Left lung (tissue), 14 donors: ENCODE measurements at places on chromosomes 11 and 22.

DNA sequence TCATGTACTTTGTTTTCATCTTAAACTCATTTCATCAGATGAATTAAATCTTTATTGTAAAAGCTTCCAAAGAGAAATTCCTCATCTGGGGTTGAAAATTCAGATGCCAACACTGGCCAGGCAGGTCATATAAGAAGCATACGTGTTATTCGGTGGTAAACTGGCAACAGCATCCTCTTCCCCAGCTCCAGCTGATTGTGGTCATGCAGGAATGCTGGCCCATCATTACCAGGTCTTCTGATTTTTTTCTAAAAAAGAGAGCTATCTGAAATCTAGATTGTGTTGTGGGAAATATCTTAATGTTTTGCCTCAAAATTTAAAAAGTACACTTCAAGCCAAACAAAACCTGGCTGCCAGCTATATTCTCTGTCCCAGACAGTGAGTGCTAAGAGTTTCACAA lies 53.6 kb downstream of the ARFGAP2 start:
- H3K4me1 ChIP-seq, result no peaks in the 10 kb centered on the region
- H3K27me3 ChIP-seq, result no peaks in the 10 kb centered on the region
- no peak overlapping the region for H3K4me3 ChIP-seq
- no peak overlapping the region for H3K27ac ChIP-seq
- no peaks in the 10 kb centered on the region for H3K36me3 ChIP-seq

- H3K27me3 ChIP-seq, result no peaks in the 10 kb centered on the region
- DNase-seq, result no peak
- H3K4me3 ChIP-seq, result no peak overlapping the region
- H3K36me3 ChIP-seq, result no peaks in the 10 kb centered on the region
- no peaks in the 10 kb centered on the region for H3K4me1 ChIP-seq
These were observed 172.9 kb upstream of the MPPED2 start for GRCh38 chr11:30758946-30759504.

DNA sequence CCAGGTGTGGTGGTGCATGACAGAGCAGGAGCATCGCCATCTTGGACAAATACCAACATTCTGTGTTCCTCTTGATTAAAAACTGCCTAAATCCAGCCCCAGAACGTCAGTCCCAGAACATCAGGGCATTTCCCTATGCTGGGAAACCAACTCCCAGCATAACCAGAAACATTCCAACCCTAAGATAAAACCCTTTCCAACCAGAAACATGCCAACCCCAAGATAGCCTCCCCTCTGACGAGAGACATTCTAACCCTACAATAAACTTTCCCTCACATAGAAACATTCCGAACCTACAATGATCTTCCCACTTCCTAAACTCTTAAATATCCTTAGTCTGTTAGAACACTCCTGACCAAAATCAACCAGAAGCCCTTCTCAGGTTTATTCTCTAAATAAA lies 11.6 kb downstream of the PLAAT4 start:
- no peak for DNase-seq
- H3K27ac ChIP-seq, result no peak overlapping the region
- H3K27me3 ChIP-seq, result no peaks in the 10 kb centered on the region
- no peaks in the 10 kb centered on the region for H3K4me1 ChIP-seq

- no peaks in the 10 kb centered on the region for H3K36me3 ChIP-seq
- H3K4me1 ChIP-seq, result no peaks in the 10 kb centered on the region
- H3K27me3 ChIP-seq, result no peaks in the 10 kb centered on the region
- no peak overlapping the region for H3K27ac ChIP-seq
- no peak overlapping the region for H3K4me3 ChIP-seq
- no peak for DNase-seq
These were observed 459.9 kb upstream of the CCDC179 start for GRCh38 chr11:23320131-23320530.

GRCh38 chr11:82671451-82671850 lies 62.2 kb downstream of the FAM181B start:
- no peak overlapping the region for H3K4me3 ChIP-seq
- H3K4me1 ChIP-seq, result no peaks in the 10 kb centered on the region
- DNase-seq, result no peak
- H3K27ac ChIP-seq, result no peak overlapping the region
- no peaks in the 10 kb centered on the region for H3K36me3 ChIP-seq
- H3K27me3 ChIP-seq, result no peaks in the 10 kb centered on the region

DNA sequence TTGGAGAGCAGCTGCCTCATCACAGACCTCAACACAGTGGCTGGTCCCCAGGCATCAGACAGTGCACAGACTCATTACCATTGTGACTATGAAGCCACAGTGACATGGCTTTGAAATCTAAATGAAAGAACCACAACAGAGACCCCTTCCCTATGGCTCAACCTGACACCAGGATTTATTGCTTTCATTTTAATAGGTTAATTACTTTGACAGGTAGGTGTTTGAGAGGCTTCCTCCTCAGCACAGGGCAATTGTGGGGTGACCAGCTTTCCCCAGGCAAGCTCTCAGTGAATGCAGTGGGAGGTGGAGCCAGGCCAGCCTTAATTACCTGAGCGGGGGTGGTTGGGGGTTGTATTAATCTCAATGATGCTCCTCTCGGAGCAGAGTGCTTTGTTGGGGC lies 102.3 kb downstream of the CHST1 start:
- H3K27ac ChIP-seq, result no peak overlapping the region
- DNase-seq, result no peak
- H3K4me3 ChIP-seq, result no peak overlapping the region
- H3K4me1 ChIP-seq, result no peaks in the 10 kb centered on the region
- peaks cover 21% of the 10 kb centered on the region for H3K27me3 ChIP-seq
- no peaks in the 10 kb centered on the region for H3K36me3 ChIP-seq

DNA sequence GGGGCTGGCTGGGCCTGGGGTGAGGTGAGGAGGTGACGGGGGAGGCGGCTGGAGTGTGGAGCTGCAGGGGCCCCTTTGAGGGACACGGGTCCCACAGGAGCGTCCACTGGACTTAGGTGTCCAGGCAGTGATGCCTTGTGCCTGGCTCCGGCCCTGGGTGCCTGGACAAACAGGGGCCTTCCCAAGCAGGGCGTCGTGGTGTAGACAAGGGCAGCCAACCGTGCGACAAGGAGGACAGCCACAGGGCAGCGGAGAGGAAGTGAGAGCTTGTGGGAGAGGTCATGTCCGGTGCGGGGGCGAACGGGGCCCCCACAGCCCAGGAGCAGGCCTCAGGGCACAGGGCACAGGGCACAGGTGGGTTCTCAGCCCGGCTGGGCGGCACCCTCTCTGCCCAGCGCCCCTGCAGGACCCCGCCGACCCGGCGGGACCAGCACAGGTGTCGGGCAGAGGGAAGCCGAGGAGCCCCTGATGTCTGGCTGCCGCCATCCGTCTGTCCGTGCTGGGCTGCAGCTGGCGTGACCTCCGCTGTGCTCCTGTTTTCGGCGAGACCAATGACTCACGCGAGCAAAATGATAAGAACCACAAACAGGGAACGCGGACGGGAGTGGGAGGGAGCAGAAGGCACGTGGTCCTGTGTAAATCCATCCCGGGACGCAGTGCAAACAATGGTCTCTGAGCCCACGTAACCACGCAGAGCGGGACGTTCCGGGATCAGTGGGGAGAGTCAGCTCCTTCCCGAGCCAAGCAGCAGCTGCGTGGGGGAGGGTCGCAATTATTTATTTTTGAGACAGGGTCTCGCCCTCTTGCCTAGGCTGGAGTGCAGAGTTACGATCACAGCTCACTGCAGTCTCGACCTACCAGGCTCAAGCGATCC lies 49.1 kb upstream of the A4GALT start:
- H3K4me1 ChIP-seq, result peaks cover 6% of the 10 kb centered on the region
- no peak overlapping the region for H3K27ac ChIP-seq
- no peaks in the 10 kb centered on the region for H3K36me3 ChIP-seq
- peak; percentile 68 for DNase-seq
- no peak overlapping the region for H3K4me3 ChIP-seq

- no peak overlapping the region for H3K27ac ChIP-seq
- H3K4me1 ChIP-seq, result no peaks in the 10 kb centered on the region
- H3K27me3 ChIP-seq, result peaks cover 17% of the 10 kb centered on the region
- no peak overlapping the region for H3K4me3 ChIP-seq
These were observed 117.2 kb upstream of the E2F8 start for GRCh38 chr11:19357943-19358342.
